Diencephalon (tissue), 1 donor: ENCODE measurements at places on chromosomes 4 and X. TPM values are rescaled to one million over a fixed set of nuclear protein-coding genes. Genes with fewer than 3 reads are reported as not detected.

Gene CACNA1F
- not detected for total RNA-seq

Gene GLRA3
- 26.3 TPM for total RNA-seq

Gene KLKB1
- 0.69 TPM for total RNA-seq

Gene DMRTC1
- 0.46 TPM for total RNA-seq

Gene PCYT1B
- 28.4 TPM for total RNA-seq

Gene SHROOM2
- total RNA-seq, result 38.8 TPM
